SW 1271 (cell line): ENCODE measurements at places on chromosomes 6 and 20.

DNA sequence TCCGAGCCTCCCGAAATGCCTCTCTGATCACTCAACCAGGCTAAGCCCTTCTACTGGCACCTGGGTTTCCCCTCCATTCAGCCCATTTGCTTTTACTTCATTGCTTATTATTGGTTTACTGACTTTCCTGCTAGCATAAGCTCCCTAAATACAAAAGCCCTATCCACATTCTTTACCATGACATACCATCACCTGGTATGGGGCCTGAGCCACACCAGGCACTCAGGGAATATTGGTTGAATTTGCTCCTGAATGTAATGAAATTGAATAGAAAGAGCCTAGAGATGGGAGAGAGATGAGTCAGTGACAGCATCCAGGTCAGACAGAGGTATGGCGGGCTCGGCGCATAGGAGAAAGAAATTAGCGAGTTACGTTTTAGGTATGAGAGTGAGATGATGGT lies 120.0 kb downstream of the CD164 start:
- no peak for DNase-seq

DNA sequence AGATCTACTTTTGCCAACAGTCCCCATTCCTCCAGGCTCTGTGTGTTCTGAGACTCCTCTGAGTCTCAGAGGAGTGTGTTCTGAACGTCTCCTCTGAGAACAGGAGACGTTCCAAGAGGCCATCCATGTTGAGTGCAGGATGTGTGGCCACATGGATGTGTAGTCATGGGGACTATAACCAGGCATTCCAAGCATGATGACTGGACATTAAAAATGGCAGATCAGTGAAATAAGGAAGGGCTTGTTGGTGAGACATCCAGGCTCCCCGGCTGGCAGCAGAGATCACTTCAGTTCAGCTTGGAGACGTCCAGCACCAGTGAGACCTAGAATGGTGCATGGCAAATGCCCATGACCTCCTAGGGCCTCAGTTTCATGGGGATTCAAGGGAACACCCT lies 34.3 kb upstream of the POU5F1 start:
- no peak for DNase-seq

DNA sequence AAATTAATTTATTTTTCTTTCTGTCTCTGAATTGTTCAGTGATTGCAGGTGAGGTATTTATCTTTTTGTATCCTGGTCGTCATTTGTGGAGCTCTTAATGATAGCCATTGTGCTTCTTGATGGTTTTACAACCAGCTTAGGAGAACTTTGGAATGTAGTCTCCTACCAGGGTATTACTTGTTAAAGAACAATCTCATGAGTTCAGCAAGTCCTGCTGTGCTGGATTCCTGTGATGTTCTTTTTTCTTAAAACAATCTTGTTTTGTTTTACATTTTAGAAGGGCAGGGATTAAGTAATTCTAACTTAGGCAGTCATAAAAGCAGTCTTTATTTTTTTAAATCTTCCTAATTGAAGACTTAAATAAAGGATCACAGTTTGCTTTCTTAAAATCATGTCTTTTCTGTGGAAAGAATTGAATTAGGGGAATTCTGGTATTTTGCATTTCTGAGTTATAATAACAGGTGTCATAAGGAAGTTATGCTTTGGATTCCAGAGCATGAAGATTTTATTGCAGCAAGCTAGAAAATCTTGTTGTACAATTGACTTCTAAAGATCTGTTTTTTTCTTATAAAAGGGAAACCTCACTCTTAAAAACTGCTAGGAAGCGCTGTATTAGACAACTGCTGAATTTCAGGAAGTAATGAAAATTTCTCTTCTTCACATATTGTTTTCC lies 23.7 kb downstream of the RIOK1 start:
- no peak for DNase-seq

GRCh38 chr6:4822476-4822875 lies 46.3 kb downstream of the CDYL start:
- no peak for DNase-seq

GRCh38 chr6:170284866-170285469 lies 5.9 kb downstream of the DLL1 start:
- no peak for DNase-seq

GRCh38 chr20:32914031-32914430 lies 55.3 kb downstream of the EFCAB8 start:
- DNase-seq = no peak

GRCh38 chr6:167424060-167424673 lies 99.3 kb downstream of the TTLL2 start:
- no peak for DNase-seq

DNA sequence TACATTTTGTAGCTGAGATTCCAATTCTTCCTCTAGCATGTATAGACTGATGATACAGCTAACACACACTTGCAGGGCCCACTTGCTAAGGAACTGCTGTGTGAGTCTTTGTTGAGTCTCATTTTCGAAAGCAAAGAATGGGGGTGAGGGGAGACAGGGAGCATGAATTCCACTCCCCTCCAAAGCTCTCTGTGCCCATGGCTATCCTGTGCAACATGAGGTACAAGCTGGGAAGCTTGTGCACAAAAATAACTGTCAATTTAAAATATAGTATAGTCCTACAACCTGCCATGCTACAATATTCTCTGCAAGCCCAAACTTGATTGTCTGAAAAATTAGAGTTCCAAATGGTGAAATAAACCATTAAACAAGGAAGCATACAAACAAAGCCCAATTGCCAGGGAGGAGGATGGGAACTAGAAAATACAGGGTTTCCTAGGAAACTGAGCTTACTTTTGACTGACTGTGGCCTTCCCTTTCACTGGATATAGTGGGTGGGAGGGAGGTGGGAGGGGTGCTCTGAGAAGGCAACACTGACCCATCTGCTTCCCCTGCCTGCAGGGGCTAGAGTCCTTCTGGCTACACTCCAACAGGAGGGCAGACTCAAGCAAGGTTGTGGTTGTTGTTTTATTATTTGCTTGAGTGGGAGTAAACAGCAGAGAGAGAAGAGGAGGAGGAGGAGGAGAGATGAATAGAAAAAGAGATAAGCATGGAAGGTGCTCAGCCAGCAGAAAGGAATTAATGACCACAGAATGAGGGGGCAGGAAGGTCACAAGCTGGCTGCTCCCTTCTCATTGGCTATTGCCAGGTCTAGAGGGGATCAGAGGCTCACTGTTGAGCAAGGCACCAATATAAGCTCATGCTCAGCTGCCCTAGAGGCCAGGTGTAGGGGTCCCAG lies 84.6 kb downstream of the FYN start:
- DNase-seq = no peak

GRCh38 chr6:156807795-156808194 lies 30.6 kb downstream of the ARID1B start:
- no peak for DNase-seq

- DNase-seq = no peak
These were observed 3.5 kb downstream of the GFRA4 start for GRCh38 chr20:3659492-3660261.

- DNase-seq = no peak
These were observed 13.5 kb upstream of the TGM2 start for GRCh38 chr20:38178581-38178980.

DNA sequence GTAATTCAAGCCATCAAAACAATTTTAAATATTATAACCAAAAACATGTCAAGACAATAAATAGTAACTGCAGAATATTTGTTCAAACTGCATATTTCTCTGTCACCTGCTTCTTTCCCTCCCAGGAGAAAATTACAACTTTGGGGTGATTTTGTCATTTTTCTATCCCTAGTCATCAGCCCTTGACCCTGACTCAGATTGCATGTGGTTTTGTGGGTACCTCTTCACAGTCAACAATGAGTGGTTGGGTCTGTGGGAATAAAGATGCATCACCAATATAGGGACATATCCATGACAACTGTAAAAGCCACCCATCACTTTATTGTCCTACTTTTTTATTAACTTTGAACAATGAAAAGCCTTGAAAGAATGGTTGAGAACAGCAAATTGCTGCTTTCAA lies 7.3 kb downstream of the COL10A1 start:
- DNase-seq = no peak

- no peak for DNase-seq
These were observed 43.9 kb upstream of the EEF1A1 start for GRCh38 chr6:73564578-73565345.

GRCh38 chr6:75306064-75306463 lies 21.5 kb upstream of the TMEM30A start:
- DNase-seq = no peak

DNA sequence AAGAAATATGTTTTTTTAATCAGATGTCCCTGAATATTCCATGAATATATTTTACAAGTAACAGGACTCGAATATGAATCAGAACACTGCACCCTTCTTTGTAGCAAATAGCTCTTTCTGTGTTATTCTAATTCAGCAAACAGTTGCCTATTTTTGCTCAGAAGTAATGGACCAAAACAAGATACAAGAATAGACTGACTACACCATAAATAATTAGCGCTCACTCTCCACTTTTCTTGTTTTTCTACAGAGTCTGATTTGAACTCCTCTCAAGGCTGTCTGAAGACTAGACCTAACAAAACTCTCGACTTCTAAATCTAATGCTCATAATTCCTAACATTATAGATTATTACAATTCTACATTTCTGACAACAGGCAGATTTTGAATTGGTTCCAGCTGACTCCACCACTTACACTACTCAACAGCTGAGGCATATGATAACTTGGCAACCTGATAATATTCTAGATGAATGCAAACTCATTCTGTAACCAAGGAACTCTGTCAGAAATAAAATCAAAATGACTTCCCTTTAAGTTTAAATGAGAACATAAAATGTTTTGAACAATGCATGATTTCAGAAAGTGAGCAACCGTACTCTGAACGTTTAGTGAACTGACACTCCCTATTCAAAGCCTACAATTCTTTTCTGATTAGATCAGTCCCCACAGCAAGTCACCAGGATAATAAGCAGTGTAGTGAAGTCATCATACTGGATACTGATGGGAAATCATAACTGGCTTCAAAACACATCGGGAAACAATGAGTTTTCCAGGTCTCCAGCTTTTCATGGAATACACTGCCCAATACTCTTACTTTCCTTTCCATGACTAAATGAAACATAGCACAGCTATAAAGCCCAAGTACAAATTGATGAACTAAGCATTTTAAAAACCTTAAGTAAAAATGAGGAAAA lies 114.2 kb upstream of the BEND6 start:
- peak; percentile 73 for DNase-seq

DNA sequence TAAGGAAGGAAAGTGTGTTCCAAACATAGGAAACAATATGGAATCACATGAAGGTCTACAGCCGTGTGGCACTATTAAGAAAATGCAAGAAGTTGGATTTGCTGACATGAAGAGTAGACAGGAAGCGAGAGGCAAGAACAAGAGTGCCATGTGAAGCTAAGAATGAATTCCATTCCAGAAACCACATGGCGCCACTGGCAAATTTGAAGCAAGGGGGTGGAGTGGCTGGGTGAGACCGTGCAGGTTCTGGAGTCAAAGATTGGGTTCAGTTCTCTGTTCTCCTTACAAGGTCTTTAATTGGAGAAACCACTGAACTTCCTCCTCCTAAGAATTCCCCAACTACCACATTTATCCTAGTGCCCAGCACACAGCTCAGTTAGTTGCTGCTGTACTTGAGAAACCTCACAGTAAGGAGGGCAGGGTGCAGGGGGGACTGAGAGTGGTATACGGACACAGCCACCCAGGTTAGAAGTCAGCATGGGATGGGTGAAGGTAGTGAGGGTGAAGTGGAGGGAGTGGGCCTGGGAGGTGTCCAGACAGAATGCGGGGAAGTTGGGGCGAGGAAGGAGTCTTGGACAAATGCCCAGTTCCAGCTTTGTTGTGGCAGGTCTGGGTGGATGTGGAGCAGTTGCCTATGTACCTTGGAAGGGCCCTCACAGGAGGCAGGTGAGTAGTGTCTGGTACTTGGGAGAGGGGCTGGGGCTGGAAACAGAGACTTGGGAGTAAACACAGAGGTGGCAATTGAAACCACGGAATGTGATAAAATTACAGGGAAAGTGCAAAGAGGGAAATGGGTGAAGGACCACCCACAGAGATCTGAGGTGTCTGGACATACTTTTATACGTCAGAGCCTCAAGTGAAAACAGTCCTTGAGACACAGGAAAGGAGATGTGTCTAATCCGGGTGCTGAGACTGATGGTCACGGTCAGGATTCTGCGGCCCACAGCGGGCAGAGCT lies 14.3 kb downstream of the LYRM4 start:
- no peak for DNase-seq

DNA sequence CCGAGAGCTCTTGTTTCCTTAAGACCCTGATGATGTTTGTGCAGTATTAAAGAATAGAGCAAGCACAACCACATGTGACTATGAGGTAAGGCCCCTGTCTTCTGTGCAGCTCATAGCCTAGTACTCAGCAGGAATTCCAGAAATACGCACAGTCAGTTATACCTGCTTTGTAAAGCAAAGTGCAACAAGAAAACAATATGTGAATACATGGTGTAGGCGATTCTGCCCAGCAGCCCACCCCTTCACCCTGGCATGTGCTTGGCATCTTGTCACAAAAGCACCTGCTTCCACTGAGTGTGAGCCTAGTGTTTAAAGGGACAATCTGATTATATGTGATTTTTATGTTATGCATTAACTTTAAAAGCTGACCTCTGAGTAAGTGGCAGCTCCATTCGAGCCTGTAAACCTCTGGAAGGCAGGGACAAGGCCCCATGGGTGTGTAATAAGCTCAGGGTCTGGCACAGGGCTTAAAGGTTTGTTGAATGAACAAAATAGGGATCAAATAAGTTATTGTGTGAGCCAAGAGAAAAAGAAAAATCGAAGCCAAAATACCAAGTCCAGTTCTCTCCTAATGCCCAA lies 148.7 kb downstream of the DOK5 start:
- no peak for DNase-seq

DNA sequence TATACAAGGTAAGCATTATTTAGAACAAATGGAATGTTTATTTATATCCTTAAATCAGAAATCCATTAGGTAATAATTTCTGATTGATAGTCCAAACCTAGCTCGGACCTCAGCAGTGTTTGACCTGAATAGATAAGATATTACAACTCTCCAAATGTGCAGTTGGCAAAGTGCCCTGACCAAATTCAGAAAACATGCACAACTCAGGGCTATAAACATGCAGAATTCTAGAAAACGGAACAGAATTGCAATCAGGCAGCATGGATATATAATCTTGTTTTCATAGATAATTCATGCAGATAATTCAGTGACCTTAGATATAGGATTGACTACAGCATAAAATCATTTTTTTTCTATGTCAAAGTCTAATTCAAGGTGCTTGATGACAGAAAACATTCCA lies 626.6 kb upstream of the CITED2 start:
- no peak for DNase-seq

GRCh38 chr6:31769684-31770371 lies 7.3 kb downstream of the VWA7 start:
- no peak for DNase-seq

- DNase-seq = no peak
These were observed 146.5 kb downstream of the EDN1 start for GRCh38 chr6:12436683-12437082.

DNA sequence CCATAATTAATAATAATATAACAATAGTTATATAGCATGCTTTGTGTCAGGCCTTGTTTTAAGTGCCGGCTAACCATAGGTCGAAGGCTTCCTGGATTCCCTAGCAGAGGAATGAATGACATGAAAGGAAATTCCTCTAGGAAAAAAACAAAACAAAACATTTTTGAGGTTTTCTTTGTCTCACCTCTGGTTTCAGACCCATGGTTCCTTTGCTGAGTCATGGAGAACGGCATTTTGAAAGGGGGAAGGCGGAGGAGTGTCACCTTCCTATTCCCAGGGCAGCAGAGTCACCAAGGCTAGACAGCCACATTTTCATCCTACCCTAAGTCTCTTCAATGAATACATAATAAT lies 25.3 kb upstream of the CCND3 start:
- peak; percentile 88 for DNase-seq

GRCh38 chr20:11296951-11297350 lies 620.7 kb upstream of the BTBD3 start:
- DNase-seq = no peak

- no peak for DNase-seq
These were observed 90.9 kb downstream of the CAP2 start for GRCh38 chr6:17484201-17484849.

GRCh38 chr6:134826889-134827737 lies 122.8 kb downstream of the ALDH8A1 start:
- no peak for DNase-seq
